ENCODE measurements at places on chromosomes 4 and X. TPM values are rescaled to one million over a fixed set of nuclear protein-coding genes. Genes with fewer than 3 reads are reported as not detected.

The STOX2 gene
- not detected for total RNA-seq

The PFKFB1 gene
- total RNA-seq = 0.54 TPM

The FAM236A gene
- not detected for total RNA-seq

DNA sequence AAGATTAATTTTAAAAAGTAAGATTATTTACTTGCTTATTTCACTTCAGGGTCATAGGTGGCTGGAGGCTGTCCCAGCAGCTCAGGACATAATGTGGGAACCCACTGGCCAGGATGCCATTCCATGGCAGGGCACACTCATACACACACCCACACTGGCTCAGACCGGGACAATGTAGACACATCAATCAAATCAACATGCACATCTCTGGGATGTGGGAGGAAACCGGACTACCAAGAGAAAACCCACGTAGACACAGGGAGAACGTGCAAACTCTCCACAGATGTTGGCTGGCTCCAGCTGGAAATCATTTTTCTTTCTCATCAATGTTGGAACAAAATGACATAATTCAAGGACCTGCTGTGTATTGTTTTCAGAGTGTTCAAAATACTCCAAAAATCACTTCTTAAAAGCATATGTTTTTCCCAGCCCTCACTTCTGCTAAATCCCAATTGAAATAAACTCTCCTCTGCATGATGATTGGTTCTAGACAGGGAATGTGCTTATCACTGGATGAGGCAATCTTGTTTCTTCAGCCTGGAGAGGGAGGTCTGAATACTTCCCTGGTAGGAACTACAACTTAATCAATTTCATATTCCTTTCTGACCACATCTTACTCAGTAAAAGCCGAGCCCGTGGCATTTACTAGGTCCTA is 18.6 kb upstream of the CPE start:
- no peaks in the 10 kb centered on the region for H3K36me3 ChIP-seq
- H3K4me3 ChIP-seq = no peak overlapping the region
- peaks cover 24% of the 10 kb centered on the region for H3K27me3 ChIP-seq
- no peak overlapping the region for H3K27ac ChIP-seq
- DNase-seq = no peak

GRCh38 chr4:55363691-55364351 is 17.8 kb downstream of the SRD5A3 start:
- H3K27ac ChIP-seq = no peak overlapping the region
- peaks cover 25% of the 10 kb centered on the region for H3K36me3 ChIP-seq
- H3K4me3 ChIP-seq = no peak overlapping the region
- H3K27me3 ChIP-seq = no peaks in the 10 kb centered on the region

- peaks cover 19% of the 10 kb centered on the region for H3K4me1 ChIP-seq
- H3K27me3 ChIP-seq = no peaks in the 10 kb centered on the region
- H3K4me3 ChIP-seq = no peak overlapping the region
- no peak for DNase-seq
- H3K27ac ChIP-seq = no peak overlapping the region
Measured at GRCh38 chrX:65866773-65867172, 173.1 kb downstream of the VSIG4 start.

GRCh38 chr4:40182001-40182400 is 14.8 kb upstream of the RHOH start:
- no peak overlapping the region for H3K4me3 ChIP-seq
- no peak for DNase-seq
- H3K4me1 ChIP-seq = peaks cover 52% of the 10 kb centered on the region
- H3K27ac ChIP-seq = no peak overlapping the region

- DNase-seq = no peak
- no peaks in the 10 kb centered on the region for H3K36me3 ChIP-seq
- no peak overlapping the region for H3K27ac ChIP-seq
- no peak overlapping the region for H3K4me3 ChIP-seq
- no peaks in the 10 kb centered on the region for H3K4me1 ChIP-seq
Measured at GRCh38 chrX:26581091-26581490, 365.1 kb downstream of the MAGEB5 start.

DNA sequence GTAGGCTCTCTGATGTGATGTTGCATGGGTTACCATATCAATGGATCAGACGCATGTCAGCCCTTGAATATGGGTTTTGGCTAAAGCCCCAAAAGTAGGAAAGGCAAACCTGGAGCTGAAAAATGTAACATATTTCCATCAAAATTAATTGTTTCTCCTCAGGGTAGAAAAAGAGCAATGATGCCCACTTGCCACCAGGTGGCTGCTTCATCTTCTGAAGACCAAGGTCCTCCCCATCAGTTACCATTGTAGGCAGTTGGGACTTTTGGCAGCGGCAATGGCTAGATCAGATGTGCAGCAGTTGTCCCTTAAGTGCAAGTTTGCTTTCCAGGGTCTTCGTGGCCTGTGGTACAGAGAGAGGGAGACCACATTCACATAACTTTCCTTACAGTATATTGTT is 118.2 kb downstream of the NAF1 start:
- no peaks in the 10 kb centered on the region for H3K36me3 ChIP-seq
- H3K27ac ChIP-seq = no peak overlapping the region

DNA sequence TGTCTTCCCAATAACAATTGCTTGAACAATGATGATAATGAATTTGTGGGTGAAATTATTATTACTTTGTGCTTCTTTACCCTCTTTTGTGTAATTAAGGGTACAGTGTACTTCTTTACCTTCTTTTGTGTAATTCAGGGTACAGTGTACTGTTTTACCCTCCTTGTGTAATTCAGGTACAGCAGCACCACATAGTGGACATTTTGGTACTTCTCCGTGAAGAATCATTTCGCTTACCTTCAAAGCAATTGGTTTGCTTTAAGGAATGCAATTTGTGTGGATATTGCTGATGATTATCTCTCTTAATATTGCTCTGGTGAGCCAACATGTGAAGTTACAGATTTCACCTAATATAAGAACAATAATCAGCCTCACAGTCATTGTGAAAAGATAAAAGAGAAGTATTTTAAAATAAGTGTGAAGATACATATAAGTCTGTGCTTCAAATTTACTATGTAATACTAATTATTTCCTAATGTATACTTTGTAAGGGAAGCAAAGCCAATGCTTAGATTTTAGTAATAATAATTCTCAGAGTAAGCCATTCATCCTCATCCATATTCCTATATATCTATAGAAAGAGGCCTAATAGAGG is 27.2 kb upstream of the SEC24B start:
- H3K36me3 ChIP-seq = no peaks in the 10 kb centered on the region
- peaks cover 4% of the 10 kb centered on the region for H3K27me3 ChIP-seq
- peaks cover 5% of the 10 kb centered on the region for H3K4me1 ChIP-seq
- no peak overlapping the region for H3K4me3 ChIP-seq

DNA sequence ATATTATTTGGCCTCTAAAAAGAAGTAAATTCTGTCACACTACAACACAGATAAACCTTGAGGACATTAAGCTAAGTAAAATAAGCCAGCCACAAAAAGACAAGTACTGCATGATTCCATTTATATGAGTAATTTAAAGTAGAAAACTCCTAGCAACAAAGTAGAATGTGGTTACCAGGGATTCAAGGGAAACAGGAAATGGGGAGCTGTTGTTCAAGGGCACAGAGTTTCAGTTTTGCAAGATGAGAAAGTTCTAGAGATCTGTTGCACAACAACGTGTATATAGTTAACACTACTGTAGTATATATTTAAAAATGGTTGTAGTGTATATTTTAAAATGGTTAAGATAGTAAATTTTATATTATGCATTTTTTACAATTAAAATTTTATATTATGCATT is 25.4 kb downstream of the SEC31A start:
- H3K4me3 ChIP-seq = no peak overlapping the region
- H3K36me3 ChIP-seq = peaks cover 33% of the 10 kb centered on the region
- H3K4me1 ChIP-seq = peaks cover 22% of the 10 kb centered on the region
- DNase-seq = no peak

DNA sequence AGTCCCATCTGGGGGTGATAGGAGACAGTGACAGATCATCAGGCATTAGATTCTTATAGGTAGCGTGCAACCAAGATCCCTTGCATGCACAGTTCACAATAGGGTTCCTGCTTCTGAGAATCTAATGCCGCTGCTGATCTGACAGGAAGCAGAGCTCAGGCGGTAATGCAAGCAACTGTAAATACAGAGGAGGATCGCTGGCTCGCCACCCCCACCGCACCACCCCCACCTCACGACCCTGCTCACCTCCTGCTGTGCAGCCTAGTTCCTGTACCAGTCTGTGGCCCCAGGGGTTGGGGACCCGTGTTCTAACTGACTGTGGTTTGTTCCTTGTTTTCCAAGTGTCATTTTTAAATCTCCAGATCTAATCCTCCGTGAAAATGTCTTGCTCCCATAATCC is 89.0 kb upstream of the MAPK10 start:
- no peak overlapping the region for H3K27ac ChIP-seq
- no peaks in the 10 kb centered on the region for H3K4me1 ChIP-seq
- no peaks in the 10 kb centered on the region for H3K36me3 ChIP-seq
- peaks cover 14% of the 10 kb centered on the region for H3K27me3 ChIP-seq
- no peak for DNase-seq
- no peak overlapping the region for H3K4me3 ChIP-seq

All from activated naive CD8-positive, alpha-beta T cell treated with anti-CD3 and anti-CD28 coated beads for 36 hours (primary cell).